ENCODE measurements at places on chromosomes 7 and 10. TPM values are rescaled to one million over a fixed set of nuclear protein-coding genes. Genes with fewer than 3 reads are reported as not detected.

The SEC24C gene
- 325 TPM for total RNA-seq

The TCAF2 gene
- 9.7 TPM for total RNA-seq

The PON1 gene
- not detected for total RNA-seq

The CHST3 gene
- total RNA-seq: 17.0 TPM

The NPFFR1 gene
- not detected for total RNA-seq

The UNCX gene
- total RNA-seq: not detected

The PTER gene
- total RNA-seq: 6.6 TPM

The FGFR2 gene
- total RNA-seq: 0.17 TPM

The PAPOLB gene
- total RNA-seq: 0.40 TPM

The FMC1 gene
- 12.2 TPM for total RNA-seq

The PDE1C gene
- total RNA-seq: 14.1 TPM

The NPSR1 gene
- not detected for total RNA-seq

The CPA2 gene
- total RNA-seq: not detected

The SEMA3D gene
- total RNA-seq: 4.8 TPM

The GRID1 gene
- total RNA-seq: not detected

The ATP6V0E2 gene
- total RNA-seq: 78.2 TPM

The PNLIPRP2 gene
- total RNA-seq: not detected

The RHOBTB1 gene
- 6.7 TPM for total RNA-seq

The HDAC9 gene
- 6.8 TPM for total RNA-seq

The LRRC61 gene
- 15.1 TPM for total RNA-seq

The UCMA gene
- total RNA-seq: not detected

The MYPN gene
- 7.1 TPM for total RNA-seq

The ITIH2 gene
- not detected for total RNA-seq

The AGR2 gene
- total RNA-seq: 140 TPM

The ARL4A gene
- total RNA-seq: 25.1 TPM

Measured in PC-3 (cell line).